ENCODE measurements at places on chromosomes 6 and 20. TPM values are rescaled to one million over a fixed set of nuclear protein-coding genes. Genes with fewer than 3 reads are reported as not detected.

The C6orf132 gene
- 112 TPM for total RNA-seq

The ADGRF4 gene
- 74.3 TPM for total RNA-seq

The FILIP1 gene
- 2.3 TPM for total RNA-seq

The SNX5 gene
- total RNA-seq = 61.0 TPM

The MLN gene
- not detected for total RNA-seq

DNA sequence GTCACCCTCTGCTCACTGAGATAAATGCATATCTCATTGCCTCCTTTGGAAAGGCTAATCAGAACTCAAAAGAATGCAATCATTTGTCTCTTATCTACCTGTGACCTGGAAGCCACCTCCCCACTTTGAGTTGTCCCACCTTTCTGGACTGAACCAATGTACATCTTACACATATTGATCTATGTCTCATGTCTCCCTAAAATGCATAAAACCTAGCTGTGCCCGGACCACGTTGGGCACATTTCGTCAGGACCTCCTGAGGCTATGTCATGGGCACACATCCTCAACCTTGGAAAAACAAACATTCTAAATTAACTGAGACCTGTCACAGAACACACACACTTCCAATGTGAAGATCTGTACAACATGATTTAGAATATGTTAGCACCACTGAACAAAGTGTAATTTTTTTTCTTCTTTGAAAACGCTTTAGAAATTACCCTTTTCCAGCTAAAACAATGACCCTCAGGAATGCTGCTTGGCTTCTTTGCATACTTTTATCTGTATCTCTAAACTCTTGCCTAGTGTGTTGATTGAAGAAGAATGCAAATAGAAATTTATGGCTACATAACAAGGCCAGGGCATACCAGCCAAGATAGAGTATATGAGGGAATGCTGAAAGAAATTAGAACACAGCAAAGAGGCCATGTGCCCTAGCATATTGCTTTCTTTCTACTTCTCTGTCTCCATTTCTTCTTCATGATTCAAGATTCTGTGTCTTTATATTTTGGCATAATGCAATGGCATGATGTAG, 84.6 kb upstream of the DST start:
- no peak overlapping the region for H3K4me3 ChIP-seq
- no peak overlapping the region for H3K27ac ChIP-seq
- H3K4me1 ChIP-seq = peaks cover 8% of the 10 kb centered on the region
- no peaks in the 10 kb centered on the region for H3K27me3 ChIP-seq
- no peak for DNase-seq
- H3K36me3 ChIP-seq = no peaks in the 10 kb centered on the region

DNA sequence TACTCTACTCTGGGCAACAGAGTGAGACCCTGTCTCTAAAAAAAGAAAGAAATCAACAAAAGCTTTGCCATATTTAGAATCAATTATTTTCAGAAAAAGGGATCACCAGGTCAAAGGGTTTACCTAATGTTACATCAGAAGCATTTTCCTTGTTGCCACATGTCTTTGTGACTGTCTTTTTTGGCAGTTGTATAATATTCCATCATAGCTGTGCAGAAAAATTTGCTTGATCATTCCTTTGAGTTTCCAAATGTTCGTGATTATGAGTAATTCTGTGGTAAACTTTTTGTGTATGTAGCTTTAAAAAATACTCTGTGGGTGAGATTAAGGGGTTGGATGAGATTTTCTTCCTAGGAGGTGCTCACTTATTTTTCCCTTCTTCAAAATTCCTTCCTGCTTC, 26.4 kb downstream of the PNPLA1 start:
- peaks cover 2% of the 10 kb centered on the region for H3K4me1 ChIP-seq
- H3K27me3 ChIP-seq = no peaks in the 10 kb centered on the region
- no peaks in the 10 kb centered on the region for H3K36me3 ChIP-seq

Measured in suprapubic skin (tissue), 4 donors.